PC-9 (cell line): ENCODE measurements at places on chromosomes 5 and 9.

DNA sequence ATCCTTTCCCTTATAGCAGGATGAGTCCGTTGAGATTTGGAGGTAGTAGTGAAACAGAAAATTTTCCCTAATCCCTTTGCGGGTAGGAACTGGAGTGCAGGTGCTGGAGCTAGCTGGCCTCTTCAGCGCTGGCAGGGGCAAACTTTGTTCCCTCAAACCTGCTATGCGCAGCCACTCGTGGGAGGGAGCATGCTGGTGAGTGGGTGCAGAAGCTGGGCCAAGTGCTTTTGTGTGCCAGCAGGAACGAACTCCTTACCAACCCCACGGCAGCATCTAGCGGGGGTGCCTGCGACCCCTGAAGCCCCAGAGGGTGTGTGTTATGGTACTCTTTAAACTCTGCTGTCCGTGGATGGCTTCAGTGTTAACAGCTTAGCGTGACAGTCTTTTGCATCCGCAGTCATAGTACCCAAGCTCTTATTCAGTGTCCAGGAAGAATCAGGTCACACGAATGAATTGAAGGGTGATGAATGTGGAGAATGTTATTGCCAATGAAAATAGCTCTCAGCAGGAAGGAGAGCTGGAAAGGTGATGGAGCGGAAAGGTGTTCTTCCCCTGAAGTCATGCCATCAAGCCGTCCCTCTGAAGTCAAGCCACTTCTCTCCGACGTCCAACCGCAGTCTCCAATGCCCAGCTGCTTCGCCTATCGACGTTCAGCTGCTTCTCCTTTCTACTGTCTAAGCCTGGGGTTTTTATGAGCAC, 1445.1 kb upstream of the CDH9 start:
- DNase-seq, result no peak

GRCh38 chr9:97502222-97502983, 937 bp downstream of the TMOD1 start:
- DNase-seq, result no peak

DNA sequence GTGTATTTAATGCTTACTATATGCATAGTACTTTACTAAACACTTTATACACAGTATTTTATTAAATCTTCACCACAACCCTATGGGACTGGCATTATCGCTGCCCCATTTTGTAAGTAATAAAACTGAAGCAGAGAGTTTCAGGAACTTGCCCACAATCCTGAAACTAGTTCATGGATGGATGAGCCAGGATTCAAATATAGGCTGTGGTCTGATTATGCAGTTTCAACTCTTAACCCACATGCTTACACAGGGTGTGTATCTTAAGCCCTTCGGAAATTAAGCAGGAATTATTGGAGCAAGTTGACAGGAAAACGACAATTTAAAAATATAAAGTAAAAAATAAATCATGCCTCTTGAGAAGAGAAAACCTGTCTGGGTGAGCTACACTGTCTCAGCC, 109.0 kb downstream of the ATP10B start:
- DNase-seq, result no peak

GRCh38 chr5:44809215-44809955, 638 bp downstream of the MRPS30 start:
- peak; percentile 56 for DNase-seq

- no peak for DNase-seq
Observed at GRCh38 chr5:44729536-44729935, 79.2 kb upstream of the MRPS30 start.

DNA sequence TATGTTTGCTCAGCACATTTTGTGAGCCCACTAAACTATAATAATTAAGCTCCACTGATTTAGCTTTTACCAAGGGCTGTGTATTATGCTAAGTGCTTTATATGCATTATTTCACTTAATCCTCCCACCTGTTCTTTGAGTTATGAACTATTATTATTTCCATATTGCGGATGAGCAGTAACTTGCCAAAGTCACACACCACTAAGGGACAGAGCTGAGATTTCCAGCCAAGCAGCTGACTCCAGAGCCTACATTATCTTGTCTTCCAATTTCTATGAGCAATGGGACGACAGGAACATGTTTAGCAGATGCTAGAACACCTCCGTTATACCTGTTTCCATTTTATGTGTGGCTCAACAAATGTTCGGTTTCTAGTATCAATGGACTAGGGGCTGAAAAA, 237.5 kb upstream of the PANK3 start:
- DNase-seq, result no peak

- DNase-seq, result no peak
Observed at GRCh38 chr9:129273941-129274684, 96.1 kb upstream of the IER5L start.

DNA sequence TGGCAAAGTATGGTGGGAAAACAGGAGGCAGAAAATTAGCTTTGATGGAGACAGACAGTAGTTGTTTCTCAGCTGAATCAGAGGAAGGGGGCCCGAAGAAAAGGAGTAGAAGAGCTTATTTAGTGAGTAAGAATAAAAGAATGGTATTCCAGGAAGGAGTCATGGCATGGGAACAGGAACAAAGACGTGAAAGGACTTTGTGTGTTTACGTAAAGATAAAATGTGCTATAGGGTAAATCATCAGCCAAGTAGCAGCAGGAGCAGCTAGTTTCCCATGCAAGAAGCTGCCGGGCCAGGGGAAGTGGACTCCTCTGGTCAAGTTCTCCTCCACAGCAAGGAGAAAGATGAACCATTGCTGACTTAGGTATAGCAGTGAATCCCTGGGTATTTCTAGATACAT, 454.5 kb downstream of the HINT1 start:
- no peak for DNase-seq
